ENCODE measurements at places on chromosomes 11 and 22.

- no peak for DNase-seq
Measured at GRCh38 chr22:28935713-28936112, 52.3 kb downstream of the ZNRF3 start.

DNA sequence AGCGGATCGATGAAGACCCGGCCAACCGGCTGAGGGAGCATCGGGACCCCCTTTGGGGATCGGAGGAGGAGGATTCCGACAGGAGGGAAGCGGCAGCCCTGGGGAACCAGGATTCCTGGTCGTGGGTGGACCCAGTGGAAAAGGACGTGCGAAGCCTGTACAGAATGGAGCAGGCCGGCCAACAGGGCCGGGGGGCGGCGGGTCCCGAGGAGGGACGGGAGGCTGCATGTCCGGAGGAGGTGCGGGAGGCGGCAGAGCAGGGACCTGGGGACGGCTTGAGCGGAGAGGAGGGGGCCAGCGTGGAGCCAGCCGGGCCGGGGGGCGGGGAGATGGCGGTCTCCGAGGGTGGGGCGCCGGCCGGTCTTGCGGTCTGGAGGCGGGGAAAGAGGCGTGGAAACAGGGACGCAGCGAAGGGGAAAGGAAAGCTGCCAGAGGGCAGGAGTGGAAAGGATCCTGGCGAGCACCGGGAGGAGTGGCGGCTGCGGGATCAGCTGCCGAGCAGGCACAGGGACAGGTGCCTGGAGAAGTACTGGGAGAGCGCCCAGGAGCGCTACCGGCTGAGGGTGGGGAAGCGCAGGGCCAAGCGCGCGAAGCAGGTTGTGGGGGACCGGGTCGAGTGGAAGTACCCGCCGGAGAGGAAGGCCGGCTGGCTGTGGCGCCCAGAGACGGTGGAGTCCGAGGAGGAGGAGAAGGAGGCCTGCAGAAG lies at the start of gene ANO5:
ANO5 (plus strand) TSS at position 444 of the 706 bp plus-strand sequence. CDS start 408 bp downstream, outside the sequence.
- peak; percentile 71 for DNase-seq

- DNase-seq = no peak
Measured at GRCh38 chr11:134352111-134352510, 20.3 kb downstream of the GLB1L2 start.

DNA sequence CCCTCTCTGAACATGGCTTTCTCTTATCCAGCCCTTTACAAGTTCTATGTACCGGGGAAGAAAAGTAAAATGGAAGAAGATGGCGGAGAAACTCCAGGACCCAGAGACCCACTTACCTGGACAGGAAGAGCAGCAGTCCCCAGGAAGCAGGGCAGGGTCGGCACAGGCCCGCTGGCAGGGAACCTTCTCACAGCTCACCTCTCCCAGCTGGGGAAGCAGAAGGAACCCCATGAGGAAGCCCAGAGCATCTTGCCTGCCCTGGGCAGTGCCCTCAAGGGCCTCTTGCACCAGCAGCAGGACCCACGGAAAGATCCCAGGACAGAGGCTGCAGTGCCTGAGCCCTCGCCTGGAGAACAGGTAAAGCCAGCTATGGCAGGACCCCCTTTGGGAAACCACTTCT lies 23.4 kb downstream of the PGA5 start:
- DNase-seq = no peak

DNA sequence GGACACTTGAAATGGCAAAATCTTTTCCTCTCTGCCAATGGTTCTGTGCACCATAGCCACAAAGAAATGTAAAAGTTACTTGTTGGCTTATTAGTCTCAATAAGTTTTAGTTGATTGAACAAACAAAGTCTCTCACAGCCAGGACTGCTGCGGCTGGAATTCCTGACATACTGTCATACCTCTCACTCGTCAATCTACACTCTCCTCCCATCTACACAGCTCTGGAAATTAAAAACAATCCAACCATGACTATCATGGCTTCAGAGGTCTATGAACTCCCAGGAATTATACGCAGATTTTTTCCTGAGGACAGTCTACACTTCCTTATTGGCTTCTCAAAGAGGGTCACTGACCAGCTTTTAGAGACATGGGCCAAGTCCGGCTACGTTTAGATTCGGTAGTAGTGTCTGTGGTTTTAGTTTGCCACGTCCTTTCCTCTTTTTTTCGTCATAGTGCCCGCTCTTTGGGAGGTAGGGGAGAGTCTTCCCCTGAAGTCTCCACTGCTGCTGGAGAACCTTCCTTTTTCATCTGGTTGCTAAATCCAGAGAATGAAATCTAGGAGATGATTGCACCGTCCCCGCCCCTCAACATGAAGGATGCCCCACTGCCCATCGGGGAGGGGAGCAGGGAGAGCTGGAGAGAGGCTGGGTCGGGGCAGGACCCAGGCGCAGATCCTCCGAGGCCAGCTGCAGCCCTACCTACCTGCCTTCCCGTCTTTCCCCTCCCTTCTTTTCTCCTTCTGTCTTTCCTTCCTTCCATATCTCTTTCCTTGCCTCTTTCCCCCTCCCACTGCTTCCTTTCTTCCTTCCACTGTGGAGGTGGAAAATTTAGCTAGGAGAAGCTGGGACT lies 1.0 kb upstream of the PLEKHB1 start:
- no peak for DNase-seq

GRCh38 chr11:20493340-20493739 lies 105.8 kb downstream of the PRMT3 start:
- DNase-seq = no peak

- no peak for DNase-seq
Measured at GRCh38 chr11:92129811-92130210, 94.8 kb upstream of the FAT3 start.

DNA sequence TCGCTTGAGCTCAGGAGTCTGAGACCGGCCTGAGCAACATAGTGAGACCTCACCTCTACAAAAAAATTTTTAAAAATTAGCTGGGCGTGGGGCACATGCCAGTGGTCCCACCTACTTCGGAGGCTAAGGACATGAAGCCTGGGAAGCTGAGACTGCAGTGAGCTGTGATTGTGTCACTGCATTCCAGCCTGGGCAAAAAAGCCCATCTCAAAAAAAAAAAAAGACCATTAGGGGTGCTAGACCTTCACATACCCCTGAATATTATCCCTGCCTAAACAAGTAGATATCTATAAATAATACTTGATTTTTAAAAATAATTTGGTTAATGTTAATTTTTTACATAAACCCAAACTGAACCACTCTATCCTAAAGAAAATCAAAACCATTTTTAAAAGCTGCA lies 24.2 kb downstream of the NUP98 start:
- DNase-seq = no peak

- no peak for DNase-seq
Measured at GRCh38 chr11:43116071-43116470, 195.7 kb upstream of the API5 start.

- no peak for DNase-seq
Measured at GRCh38 chr11:102142333-102142732, 32.1 kb downstream of the YAP1 start.

DNA sequence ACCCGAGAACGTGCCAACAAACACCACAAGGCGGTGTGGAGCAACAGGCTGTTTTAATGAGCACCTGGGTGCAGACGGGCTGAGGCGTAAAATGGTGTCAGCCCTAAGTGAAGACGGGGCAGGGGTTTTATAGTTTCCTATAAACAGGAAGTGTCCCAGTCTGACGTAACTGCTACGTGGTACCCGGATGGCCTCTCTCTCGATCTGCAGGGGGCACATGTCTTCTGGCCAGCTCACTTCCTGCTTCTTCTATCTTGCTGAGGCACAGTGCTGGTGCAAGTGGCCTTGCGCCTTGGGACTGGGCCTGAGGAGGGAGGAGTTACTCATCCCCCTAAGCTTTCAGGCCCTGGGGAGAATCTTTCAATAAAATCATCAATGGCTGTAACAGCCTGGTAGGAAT lies 20.9 kb downstream of the OOSP3 start:
- DNase-seq = no peak

GRCh38 chr11:108239076-108239475 lies 16.2 kb downstream of the ATM start:
- DNase-seq = no peak

DNA sequence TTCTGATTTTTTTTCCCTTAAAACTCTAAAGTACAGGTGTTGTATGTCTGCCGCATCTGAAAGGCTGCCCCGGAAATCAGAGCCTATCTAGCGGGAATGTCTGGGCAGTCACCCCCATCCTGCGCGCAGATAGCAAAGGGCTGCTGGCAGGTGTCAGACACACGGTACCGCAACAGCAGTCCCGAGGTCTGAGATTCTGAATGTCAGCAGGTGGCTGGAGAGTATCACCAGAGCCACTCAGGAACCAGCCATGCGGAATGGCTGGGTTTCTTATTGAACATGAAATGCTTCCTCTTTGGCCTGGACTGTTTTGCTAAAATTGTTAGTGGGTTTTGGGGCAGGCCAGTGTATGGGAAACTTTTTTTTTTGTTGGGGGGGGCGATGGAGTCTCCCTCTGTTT lies 53.3 kb downstream of the CERK start:
- no peak for DNase-seq

Measured in HEK293T (cell line).